ENCODE measurements at places on chromosomes 4 and X.

DNA sequence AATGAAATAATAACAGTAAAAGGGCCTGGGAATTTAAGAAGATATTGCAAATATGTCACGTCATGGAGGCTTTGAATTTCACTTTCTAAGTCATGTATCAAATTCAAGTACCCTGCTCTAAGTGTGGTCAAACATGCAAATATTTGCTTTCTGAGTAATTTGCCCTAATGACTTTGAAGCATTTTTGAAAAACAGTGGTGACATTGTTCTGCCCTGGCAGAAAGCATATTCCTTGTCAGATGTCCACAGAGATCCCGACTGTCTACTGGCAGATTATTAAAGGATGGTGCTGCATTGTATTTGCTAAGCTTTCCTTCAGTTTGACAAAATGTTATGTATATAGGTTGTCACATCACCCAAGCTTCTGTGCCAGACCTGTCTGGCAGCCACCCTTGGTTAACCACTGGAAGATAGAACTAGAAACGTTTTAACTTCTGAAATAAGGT is 92.5 kb downstream of the ANK2 start:
- no peak for DNase-seq

- no peak for DNase-seq
Measured at GRCh38 chr4:21134994-21135393, 434.7 kb downstream of the PACRGL start.

- DNase-seq = no peak
Measured at GRCh38 chrX:48971249-48972219, at the start of gene KCND1. KCND1 (minus strand) TSS chrX:48971844; CDS start chrX:48970271, 1,573 bp downstream.

GRCh38 chrX:56782352-56782751 is 53.3 kb downstream of the NBDY start:
- DNase-seq = no peak

- DNase-seq = no peak
Measured at GRCh38 chrX:20227116-20227515, 39.6 kb downstream of the RPS6KA3 start.

- no peak for DNase-seq
Measured at GRCh38 chr4:75733369-75733768, 9.0 kb downstream of the USO1 start.

DNA sequence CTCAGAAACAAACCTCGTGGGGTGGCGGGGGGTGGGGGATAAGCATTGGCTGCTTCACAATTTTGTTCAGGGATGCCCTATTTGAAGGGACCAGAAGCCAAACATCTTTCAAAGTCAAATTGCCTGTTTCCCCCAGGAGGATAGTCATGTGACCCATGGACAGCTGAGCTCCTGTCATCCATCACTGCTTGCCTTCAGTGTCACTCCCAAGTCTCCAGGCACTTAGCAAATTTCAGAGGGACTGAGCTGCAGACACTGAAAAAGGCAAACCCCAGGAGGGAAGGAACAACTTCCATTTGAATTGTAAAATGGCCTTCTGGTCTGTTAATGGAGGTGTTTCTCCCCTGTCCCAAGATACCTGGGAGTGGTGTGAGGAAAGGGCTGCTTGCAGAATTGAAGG is 73.4 kb downstream of the FRMPD3 start:
- no peak for DNase-seq

GRCh38 chrX:12903646-12904045 is 2.8 kb upstream of the TLR8 start:
- no peak for DNase-seq

GRCh38 chr4:30429813-30430761 is 290.1 kb upstream of the PCDH7 start:
- DNase-seq = no peak

- DNase-seq = no peak
Measured at GRCh38 chr4:22363036-22363435, 152.8 kb downstream of the ADGRA3 start.

- no peak for DNase-seq
Measured at GRCh38 chr4:69697536-69698242, 44.6 kb upstream of the UGT2A1 start.

- no peak for DNase-seq
Measured at GRCh38 chr4:875818-876423, 50.0 kb upstream of the CPLX1 start.

- no peak for DNase-seq
Measured at GRCh38 chrX:124887572-124887971, 432.1 kb upstream of the TEX13C start.

GRCh38 chr4:48175328-48175727 is 41.3 kb upstream of the TXK start:
- DNase-seq = no peak

DNA sequence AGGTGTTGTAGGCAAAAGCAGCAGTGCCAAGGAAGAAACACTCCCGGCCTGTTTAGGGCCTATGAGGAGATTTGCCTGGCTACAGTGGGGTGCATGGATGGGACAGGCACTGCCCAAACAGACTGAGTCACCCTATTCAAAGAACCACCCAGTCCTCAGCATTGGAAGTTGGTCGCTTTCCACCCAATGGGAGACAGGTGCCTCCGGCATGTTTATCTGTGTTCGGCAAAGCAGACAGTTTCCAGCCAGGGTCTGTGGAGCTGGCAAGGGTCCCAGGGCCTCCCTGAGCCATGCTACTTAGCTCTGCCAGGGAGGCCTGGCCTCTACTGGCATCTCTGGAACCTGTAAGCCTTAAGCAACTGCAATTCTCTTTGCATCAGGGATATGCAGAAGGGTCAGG is 165.1 kb upstream of the ATP6AP2 start:
- no peak for DNase-seq

GRCh38 chr4:158676076-158676475 is 4.0 kb downstream of the ETFDH start:
- DNase-seq = no peak

DNA sequence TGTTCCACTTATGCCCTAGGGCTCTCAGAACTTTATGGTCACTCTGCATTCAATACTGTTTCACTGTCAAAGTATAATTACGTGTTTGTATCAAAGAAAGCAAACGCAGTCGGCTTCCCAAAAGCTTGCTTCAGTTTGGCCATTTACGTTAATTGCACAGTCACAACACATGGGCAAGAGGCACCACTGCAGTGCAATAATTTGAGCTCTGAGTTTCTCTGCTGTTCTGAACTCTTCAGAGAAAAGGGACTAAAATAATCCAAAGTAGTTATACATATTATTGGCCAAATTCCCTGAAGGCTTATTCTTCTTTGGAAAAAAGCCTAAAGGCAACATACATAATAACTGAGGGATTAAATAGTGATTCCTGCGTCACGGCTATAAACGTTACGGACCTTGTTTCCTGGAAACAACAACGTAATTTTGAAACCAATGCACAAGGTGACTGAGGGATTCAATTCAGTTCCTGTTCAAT is 51.3 kb downstream of the RNF150 start:
- DNase-seq = no peak

- no peak for DNase-seq
Measured at GRCh38 chr4:10703766-10704429, 19.3 kb upstream of the CLNK start.

GRCh38 chr4:7631288-7632014 is 196.7 kb upstream of the PSAPL1 start:
- no peak for DNase-seq

DNA sequence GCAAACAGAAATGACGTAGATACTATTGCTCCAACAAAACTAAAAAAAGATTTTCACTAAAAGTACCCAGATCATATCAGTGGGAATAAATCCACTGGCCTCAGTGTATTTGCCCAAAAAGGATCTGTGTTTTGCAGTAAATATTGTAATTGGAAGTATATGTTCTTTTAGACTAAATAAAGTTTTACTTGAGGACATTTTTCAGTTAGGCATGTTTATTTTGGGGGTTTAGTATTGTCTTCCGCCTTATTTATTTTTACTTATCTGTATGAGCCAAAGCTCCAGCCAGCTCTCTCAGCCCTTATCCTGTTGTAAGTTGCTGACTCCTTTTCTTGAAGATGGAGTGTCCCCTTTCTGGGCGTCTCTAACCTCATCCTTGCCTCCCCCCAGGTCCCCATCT is 49.8 kb downstream of the PTTG2 start:
- no peak for DNase-seq

- no peak for DNase-seq
Measured at GRCh38 chrX:130869239-130869638, 33.8 kb downstream of the ENOX2 start.

DNA sequence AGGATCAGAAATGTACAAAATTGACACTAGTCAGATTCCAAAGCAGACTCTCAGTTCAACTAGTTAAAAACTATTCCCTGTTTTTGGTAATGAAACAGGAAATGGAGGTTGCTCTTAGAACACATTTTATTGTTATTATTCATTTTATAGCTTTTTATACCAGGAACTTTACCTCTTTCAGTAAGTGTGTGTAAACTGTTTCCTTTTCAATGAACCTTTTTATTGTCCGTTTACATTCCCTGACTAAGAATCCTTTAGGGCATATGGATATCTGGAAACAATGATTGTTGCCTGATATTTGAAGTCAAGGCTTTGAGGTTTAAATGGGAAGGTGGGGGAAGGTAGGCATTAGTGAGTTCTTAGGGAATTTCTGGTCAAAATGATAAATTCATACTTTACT is 1511.4 kb downstream of the ADGRL3 start:
- no peak for DNase-seq

GRCh38 chr4:73251384-73251783 is 7.2 kb downstream of the ANKRD17 start:
- peak; percentile 33 for DNase-seq

DNA sequence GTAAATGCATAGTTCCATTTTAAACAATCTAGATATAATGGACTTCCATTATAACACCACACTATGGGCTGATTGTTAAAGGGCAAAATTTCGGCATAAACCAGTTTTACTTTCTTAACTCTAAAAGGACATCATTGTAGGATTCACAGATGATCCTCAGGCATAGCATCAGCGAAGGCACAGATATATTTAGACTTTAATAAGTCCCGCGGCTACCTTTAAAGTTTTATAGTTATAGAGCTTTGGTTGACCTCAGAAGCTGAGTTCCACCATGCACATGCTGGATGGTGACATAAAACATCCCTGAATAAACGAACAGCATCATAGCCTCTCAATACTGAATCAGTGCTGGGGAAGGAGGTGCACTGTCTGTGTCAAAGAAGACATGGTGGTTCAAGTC is 125.0 kb upstream of the PDLIM3 start:
- DNase-seq = no peak

GRCh38 chr4:117478702-117479101 is 393.3 kb upstream of the TRAM1L1 start:
- no peak for DNase-seq

- DNase-seq = no peak
Measured at GRCh38 chr4:169438057-169438480, 167.3 kb upstream of the SH3RF1 start.

- DNase-seq = peak; percentile 25
Measured at GRCh38 chr4:89949782-89950387, 55.2 kb downstream of the MMRN1 start.

DNA sequence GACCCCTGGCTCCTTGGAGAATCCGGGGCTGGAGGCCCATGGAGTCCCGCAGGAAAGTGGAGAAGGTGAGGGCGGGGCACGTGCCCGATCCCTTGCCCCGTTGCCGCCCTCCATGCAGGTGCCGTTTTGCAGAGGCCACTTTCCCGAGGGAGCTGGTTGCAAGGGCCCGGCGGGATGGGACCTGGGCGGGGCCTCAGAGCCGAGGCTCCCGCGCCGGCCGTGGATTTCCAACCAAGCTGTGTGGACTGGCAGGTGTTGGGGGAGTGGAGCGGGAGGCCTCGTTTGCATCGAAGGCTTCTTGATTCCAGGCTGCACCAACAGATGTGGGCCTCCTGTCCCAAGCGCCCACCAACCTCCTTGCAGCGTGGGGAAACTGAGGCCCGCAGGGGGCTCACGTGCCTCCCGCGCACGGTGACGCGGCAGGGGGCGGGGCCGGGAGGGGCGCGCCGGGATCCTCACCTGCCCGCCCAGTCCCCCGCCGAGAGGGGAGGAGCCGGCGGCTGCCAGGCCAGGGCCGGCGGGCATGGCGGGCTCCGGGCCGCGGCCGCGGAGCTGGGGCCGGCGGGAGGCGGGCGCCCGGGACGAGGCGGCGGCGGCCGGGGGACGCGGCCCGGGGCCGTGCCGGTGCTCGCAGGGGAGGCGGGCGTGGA is 24.9 kb downstream of the SH3BP2 start:
- no peak for DNase-seq

GRCh38 chr4:1241936-1242505 is 6.9 kb downstream of the CTBP1 start:
- no peak for DNase-seq

DNA sequence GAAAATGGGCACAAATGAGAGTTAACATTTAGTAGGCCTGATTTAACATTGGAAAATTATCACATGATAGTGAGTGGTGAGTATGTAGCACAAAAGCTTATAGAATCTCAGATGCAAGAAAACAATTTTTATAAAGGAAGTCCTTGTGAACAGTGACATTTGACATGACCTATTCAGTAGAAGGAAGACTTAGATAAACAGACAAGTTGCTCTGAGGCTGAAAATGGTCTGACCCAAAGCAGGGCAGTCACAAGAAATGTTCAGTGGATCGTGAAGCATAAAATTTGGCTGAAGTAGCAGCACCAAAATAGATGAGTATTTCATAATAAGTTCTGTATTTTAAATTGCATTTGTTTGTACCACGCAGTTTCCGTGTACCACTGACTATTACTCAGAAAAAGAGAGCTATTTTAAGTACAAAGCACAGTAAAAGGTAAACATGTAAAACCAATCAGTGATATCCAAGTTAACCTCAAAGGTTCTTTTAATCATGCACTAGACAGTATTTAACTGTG is 605.7 kb upstream of the PABPC4L start:
- no peak for DNase-seq

GRCh38 chrX:38599796-38600755 is 38.7 kb downstream of the TSPAN7 start:
- DNase-seq = no peak

- no peak for DNase-seq
Measured at GRCh38 chr4:37689353-37690095, 3.3 kb upstream of the RELL1 start.

DNA sequence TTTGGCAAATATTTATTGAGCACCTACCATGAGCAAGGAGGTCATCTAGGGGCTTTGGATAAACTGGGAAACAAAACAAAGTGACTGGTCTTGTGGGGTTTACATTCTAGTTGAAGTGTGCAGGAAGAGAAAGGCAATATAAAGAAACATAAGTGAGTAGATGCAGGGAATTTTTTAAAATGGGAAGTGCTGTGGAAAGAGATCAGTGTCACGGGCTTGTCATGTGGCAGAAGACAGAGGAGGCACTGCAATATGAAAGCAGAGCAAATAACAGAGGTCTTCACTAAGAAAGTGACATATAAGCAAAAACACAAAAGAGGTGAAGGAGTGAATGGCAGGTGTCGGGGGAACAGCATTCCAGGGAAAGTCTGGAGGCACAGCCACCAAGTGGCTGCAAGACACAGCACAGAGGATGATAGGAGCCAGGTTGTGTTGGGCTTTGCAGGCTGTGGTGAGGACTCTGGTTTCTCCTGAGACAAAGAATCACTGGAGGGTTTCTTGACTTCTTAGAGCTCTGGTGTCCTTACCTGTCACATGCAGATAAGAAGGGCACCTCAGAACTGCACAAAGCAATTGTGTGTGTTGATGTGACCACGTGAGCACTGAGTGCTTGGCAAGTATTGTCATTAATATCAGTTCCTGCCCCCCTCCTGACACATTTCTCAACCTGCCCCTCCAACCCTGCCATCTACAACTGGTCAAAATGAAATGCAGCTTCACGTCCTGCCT is 143.5 kb downstream of the TSPAN5 start:
- peak; percentile 31 for DNase-seq

- DNase-seq = no peak
Measured at GRCh38 chrX:78923198-78924015, 21.8 kb upstream of the P2RY10 start.

All from hematopoietic multipotent progenitor cell treated with erythropoietin and hydrocortisone succinate and interleukin-3 and kit ligand, for 8 days (in vitro differentiated cells).